KG1 (cell line): ENCODE measurements at places on chromosomes 1 and 21.

DNA sequence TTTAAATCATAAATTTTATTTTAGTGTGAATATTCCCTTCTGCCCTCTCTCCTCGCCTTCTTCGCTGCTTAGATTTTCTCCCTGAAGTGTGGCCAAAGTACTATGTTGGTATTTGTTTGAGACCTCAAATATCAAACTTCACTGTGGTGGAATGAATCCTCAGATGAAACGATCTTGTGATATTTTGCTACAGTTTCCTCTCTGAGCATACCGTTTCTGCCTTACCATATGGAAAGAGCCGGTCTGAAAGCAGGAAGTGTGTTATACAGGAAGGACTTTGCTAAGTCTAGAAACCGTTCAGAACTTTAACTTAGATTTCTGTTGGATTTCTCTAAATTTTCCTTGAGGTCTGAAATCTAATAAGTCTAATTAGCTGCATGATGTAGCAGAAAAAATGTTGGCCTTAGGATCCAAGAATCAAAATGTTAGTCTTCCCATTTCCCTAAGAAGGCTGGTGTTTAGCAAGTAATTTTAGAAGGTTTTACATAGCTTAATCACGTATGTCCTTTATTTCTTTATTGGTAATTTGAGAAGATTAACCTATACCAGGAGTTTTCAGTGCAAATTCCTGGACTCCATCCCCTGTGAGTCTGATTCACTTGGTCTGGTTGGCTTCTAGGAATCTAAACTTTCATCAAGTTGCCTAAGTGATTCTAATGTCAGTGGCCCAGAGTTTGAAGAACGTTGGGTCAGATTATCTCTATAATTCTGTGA is 30.7 kb downstream of the SDCCAG8 start:
- peak; percentile 25 for DNase-seq

DNA sequence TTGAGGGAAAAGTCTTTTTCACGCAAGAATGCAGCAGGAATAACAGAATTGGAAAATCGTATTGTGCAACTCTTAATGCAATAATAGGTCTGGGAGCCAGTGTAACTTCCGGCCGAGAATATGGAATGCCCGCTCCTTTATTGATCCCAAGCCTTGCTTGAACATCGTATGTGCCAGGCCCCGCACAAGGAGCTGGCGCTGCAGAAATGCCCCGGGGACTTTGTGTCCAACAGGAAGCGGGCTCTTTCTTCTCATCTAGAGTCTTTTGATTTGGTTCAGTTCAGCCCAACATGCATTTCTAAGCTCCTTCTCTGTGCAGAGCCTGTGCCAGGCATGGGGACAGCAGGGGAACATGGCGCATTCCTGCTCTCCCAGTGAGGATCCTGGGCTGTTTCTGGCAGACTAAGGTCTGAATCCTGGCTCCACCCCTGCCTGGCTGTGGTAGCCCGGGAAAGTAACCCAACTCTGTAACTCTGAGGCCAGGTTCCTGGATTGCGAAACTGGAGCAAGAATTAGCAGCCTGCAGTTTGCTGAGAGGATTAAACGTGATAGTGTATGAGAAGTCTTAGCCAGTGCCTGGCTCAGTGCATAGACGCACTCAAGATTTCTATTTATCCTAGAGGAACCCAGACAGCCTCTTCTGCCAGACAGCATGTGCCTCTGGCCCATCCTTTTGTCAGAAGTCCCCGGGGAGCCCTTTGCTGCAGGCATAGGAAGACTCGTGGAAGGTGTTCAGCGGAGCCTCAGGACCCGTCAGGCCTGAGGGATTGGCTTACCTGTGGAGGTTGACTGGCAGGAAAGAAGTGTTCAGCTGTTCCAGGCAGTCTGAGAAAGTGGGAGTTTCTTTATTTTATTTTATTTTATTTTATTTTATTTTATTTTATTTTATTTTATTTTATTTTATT is 987 bp upstream of the CDCP2 start:
- peak; percentile 12 for DNase-seq

DNA sequence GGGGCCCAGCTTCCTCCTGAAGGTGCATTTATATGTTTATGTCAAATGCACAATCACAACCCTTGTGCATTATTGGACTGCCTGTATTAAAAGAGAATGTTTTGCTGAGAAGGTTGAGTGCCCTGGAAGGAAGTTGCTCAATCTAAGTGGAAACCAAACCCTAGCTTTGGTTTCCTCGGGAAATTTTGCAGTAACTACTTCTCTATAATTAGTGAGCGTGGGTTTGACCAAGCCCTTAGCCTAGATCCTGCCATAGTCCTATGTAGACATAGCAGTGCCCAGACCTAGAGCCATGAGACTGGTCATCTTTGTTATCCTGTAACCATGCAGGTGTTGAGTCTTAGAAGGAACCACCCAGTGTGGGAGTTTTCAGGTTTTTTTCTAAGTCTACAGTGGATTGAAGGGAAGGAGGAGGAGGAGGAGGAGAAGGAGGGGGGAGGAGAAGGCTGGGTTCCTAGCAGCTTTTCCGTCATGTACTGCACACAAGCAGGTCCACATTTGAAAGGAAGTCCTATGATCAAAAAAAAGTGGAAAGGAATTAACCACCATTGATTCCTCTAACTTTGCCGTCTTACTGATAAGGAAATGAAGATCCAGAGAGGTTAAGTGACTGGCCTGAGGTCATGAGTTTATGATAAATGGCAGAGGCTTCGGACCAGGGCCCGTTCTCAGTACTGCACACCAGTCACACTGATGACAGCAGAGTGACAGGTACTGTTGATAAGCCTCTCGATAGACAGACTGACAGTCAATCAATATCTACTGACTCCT is 72.2 kb upstream of the LYST start:
- peak; percentile 51 for DNase-seq

DNA sequence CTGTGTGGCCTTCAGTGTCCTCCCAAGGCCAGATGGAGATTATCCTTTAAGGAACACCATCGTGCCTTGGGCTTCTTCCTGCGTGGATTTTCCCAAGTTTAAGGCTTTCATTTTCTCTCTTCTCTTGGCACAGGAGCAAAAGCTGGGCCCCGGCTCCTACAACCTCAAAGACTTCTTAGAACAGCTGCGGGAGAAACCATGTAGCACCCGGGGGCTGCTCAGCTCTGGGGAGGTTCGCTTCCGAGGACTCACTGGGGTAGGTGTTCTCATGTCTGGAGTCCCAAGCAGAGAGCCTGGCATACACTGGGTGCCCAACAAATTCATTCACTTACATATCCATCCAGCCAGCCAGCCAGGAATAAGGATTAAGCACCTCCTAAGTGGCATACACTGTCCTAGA is 6.6 kb upstream of the TTC22 start:
- DNase-seq = no peak

- DNase-seq = no peak
Observed at GRCh38 chr1:71561206-71561605, 480.4 kb upstream of the ZRANB2 start.
